Smooth muscle cell of bladder (primary cell): ENCODE measurements at places on chromosomes 5 and 9. TPM values are rescaled to one million over a fixed set of nuclear protein-coding genes. Genes with fewer than 3 reads are reported as not detected.

The IRX1 gene
- 0.09 TPM in 1 of 2 replicates, not detected in the other for total RNA-seq

The NUDT2 gene
- total RNA-seq: 36.5 and 56.0 TPM in 2 replicates

The FGF18 gene
- not detected in 2 replicates for total RNA-seq

The LECT2 gene
- not detected in 2 replicates for total RNA-seq

The ZFP2 gene
- total RNA-seq: 0.83 and 1.00 TPM in 2 replicates

The OSMR gene
- 77.4 and 86.6 TPM in 2 replicates for total RNA-seq

The DMGDH gene
- 2.3 and 2.7 TPM in 2 replicates for total RNA-seq

The SLC35A4 gene
- 10.1 and 14.9 TPM in 2 replicates for total RNA-seq

The IFNB1 gene
- not detected in 2 replicates for total RNA-seq

The MSX2 gene
- total RNA-seq: 1.1 and 4.0 TPM in 2 replicates

The CBY3 gene
- not detected in 2 replicates for total RNA-seq
